ENCODE measurements at places on chromosomes 2 and 18. TPM values are rescaled to one million over a fixed set of nuclear protein-coding genes. Genes with fewer than 3 reads are reported as not detected.

IL1RL2 gene
- 0.30 TPM for polyA plus RNA-seq

DSG4 gene
- polyA plus RNA-seq, result not detected

SFT2D3 gene
- polyA plus RNA-seq, result 3.6 TPM

NIFK gene
- 34.5 TPM for polyA plus RNA-seq

FABP1 gene
- polyA plus RNA-seq, result 0.85 TPM

SERPINB4 gene
- not detected for polyA plus RNA-seq

RGPD4 gene
- not detected for polyA plus RNA-seq

VWC2L gene
- polyA plus RNA-seq, result not detected

All from pancreas (tissue), 10 donors.